ENCODE measurements at places on chromosomes 1 and 21. TPM values are rescaled to one million over a fixed set of nuclear protein-coding genes. Genes with fewer than 3 reads are reported as not detected.
A peak's percentile ranks its signal among the peaks of the same experiment; 100 is the strongest.

GRCh38 chr1:94125551-94126514 is 4.9 kb upstream of the ABCA4 start:
- peaks cover 12% of the 10 kb centered on the region for H3K4me1 ChIP-seq
- no peak for DNase-seq
- H3K36me3 ChIP-seq, result no peaks in the 10 kb centered on the region
- H3K4me3 ChIP-seq, result no peak overlapping the region

- no peaks in the 10 kb centered on the region for H3K27me3 ChIP-seq
- no peaks in the 10 kb centered on the region for H3K4me1 ChIP-seq
- peak; percentile 60 for DNase-seq
- peaks cover 15% of the 10 kb centered on the region for H3K36me3 ChIP-seq
Measured at GRCh38 chr1:206734499-206735142, 36.0 kb upstream of the IL19 start.

The CA6 gene
- total RNA-seq, result not detected

GRCh38 chr1:30783256-30783915 is 25.8 kb upstream of the LAPTM5 start:
- no peaks in the 10 kb centered on the region for H3K27me3 ChIP-seq
- no peaks in the 10 kb centered on the region for H3K36me3 ChIP-seq
- H3K27ac ChIP-seq, result no peak overlapping the region

GRCh38 chr1:215883004-215883403 is 315.9 kb downstream of the KCTD3 start:
- H3K36me3 ChIP-seq, result no peaks in the 10 kb centered on the region
- no peak overlapping the region for H3K27ac ChIP-seq
- no peaks in the 10 kb centered on the region for H3K4me1 ChIP-seq
- no peak overlapping the region for H3K4me3 ChIP-seq

DNA sequence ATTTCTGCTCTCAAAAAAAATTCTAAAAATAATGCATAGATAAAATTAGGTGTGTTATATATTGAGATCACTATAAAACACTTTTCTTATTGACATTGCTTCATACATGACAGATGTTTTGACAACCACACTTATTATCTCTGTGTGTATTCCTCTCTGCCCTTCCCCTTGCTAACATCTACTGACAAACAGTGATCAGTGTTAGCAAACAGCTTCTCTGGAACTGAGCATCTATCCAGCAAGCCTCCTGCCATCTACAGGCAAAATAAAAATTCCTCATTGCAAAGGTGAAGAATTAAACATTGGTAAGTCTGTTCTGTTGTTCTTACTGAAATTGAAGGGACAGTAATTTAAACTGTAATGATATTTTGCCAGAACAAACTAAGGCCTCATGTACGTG is 2153.9 kb downstream of the NCAM2 start:
- no peaks in the 10 kb centered on the region for H3K4me1 ChIP-seq
- H3K36me3 ChIP-seq, result no peaks in the 10 kb centered on the region
- no peaks in the 10 kb centered on the region for H3K27me3 ChIP-seq
- DNase-seq, result no peak
- H3K4me3 ChIP-seq, result no peak overlapping the region

- H3K4me1 ChIP-seq, result peaks cover 2% of the 10 kb centered on the region
- no peaks in the 10 kb centered on the region for H3K27me3 ChIP-seq
- no peak overlapping the region for H3K27ac ChIP-seq
- DNase-seq, result no peak
- no peak overlapping the region for H3K4me3 ChIP-seq
Measured at GRCh38 chr1:100353988-100354387, 1.7 kb downstream of the CDC14A start.

Measured in aorta (tissue), 5 donors.